Activated T-cell treated with anti-CD3 and anti-CD28 coated beads, Interleukin-2, amount 50 U/mL, for 48 hours (primary cell): ENCODE measurements at places on chromosomes 3 and 15.

DNA sequence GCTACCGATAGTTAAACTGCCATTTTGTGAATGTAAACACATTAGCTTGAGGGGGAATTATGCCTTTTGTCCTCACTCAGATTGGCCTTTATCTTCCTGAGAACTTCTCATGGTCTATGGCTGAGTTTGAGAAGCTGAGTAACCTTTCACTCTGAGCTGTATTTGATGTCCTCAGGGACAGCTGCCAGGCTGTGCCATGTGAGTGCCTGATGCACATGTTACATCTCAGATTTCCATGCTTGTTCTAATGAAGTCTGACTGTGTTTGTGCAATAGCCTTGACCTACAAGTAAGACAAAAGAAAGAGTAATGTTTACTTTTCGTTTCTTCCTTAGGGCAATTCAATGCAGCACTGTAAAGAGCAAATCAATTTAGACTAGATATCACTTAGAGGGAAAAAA, 44.1 kb upstream of the ARL6 start:
- DNase-seq = no peak

GRCh38 chr3:114157321-114157720, 21.5 kb downstream of the DRD3 start:
- no peak for DNase-seq

DNA sequence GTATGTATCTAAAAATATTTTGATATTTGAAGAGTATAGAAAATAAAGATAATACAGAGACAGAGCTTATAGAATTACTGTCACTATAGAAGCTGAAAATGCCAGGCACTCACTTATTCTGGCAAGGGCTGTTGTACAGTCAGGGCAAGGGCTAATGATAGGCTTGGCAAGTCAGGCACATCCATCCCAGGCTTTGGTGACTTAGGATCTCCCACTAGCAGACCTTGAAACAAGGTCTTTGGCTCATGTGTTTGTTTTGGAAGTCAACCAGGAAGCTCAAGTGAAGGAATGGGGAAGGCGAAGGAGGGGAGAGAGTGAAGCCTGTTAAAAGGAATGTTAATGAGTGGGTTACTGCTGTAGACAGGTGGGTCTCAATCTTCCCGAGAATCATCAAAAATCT, 199.1 kb upstream of the SUCLG2 start:
- no peak for DNase-seq

DNA sequence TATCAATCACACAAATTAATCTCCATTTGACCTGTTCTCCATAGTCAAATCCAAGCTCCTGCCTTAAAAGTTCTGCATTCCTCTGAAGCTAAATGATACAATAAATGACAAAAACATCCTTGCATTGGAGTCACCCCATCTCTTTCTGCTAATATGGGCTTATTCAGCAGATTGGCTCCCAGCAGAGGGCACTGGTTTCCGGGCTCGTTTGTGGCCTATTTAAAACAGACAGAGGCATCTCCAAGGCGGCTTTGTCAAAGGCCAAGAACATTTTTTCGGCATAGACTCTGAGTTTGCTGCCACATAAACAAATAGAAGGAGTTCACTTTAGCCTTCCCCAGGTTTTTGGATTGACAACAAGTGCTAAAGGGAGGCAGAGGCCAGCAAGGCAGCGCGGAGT, 204.4 kb upstream of the RASGRP1 start:
- DNase-seq = no peak

- DNase-seq = no peak
Measured at GRCh38 chr3:48387634-48388033, 15.6 kb downstream of the FBXW12 start.
